Mesothelial cell of epicardium (in vitro differentiated cells): ENCODE measurements at places on chromosomes 1 and 21.

- no peak within 1 kb of the TSS for H3K4me3 ChIP-seq
- H3K36me3 ChIP-seq, result no peaks in the 10 kb centered on the region
- H3K4me1 ChIP-seq, result peaks cover 9% of the 10 kb centered on the region
- no peak for DNase-seq
Measured at GRCh38 chr1:110519125-110519810, at the start of gene KCNA10. TSS of gene KCNA10 (minus strand) at chr1:110519175. CDS start at chr1:110518787, 388 bp downstream.

- H3K27me3 ChIP-seq, result peaks cover 60% of the 10 kb centered on the region
- no peaks in the 10 kb centered on the region for H3K4me1 ChIP-seq
- no peak overlapping the region for H3K27ac ChIP-seq
- H3K36me3 ChIP-seq, result no peaks in the 10 kb centered on the region
Measured at GRCh38 chr1:36715797-36716196, 233.1 kb upstream of the CSF3R start.

- no peaks in the 10 kb centered on the region for H3K36me3 ChIP-seq
- no peak overlapping the region for H3K27ac ChIP-seq
- peaks cover 41% of the 10 kb centered on the region for H3K27me3 ChIP-seq
Measured at GRCh38 chr1:165189011-165189410, 167.5 kb downstream of the LMX1A start.

DNA sequence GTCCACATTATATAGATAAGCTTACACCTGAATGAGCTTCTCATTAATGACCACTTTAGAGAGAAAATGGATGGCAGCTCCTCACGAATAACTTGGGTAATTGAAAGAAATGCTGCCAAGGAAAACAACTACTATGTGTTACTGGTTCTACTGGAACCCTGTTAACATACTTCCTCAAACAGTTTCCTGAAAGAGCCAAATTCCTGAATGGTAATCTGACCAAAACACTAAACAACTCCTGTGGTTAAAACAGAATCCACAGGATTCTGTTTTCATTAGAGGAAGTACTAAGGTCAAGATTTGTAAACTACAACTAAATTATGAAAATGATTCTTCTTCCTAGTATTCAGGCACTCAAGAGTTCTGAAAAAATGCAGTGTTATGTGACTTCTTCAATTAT lies 107.2 kb downstream of the DNM3 start:
- H3K36me3 ChIP-seq, result no peaks in the 10 kb centered on the region
- H3K4me3 ChIP-seq, result no peak overlapping the region
- H3K27me3 ChIP-seq, result no peaks in the 10 kb centered on the region

DNA sequence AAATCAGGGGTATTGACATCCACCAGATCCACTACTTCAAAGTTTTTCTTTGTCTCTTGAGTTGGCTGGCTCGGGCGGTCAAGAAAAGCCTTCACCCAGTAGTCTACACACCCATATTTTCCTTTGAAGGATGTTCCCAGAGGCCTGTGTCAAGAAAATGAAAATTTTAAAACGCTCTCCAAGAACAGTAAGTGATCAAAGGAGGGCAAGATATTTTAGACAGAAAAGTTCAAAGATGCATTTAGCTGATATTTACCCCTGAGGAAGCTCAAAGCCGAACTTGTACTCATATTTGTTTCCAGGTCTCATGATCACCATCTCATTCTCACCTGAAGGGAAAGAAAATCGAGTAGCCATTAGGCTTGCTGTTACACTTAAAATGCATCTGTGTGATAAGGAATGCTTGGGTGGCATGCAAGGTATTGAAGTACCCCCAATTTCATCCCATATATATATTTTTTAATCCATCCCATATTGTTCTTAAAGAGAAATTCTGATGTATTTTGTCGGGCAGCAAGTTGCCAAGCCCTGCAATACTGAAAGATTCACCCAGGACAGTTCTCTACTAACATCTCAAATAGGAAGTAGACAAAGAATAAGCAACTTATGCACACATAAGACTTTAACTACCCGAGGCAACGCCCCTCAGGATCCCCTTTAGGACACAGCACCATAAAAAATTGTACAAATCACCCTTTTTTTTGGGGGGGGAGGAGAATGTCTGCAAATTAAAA lies 1.1 kb downstream of the TXNIP start:
- peak overlapping the region; percentile 99 for H3K4me3 ChIP-seq
- H3K27me3 ChIP-seq, result no peaks in the 10 kb centered on the region
- peaks cover 52% of the 10 kb centered on the region for H3K4me1 ChIP-seq
- peaks cover 33% of the 10 kb centered on the region for H3K36me3 ChIP-seq
- no peak for DNase-seq
- H3K27ac ChIP-seq, result peak overlapping the region; percentile 98

- H3K27ac ChIP-seq, result no peak overlapping the region
- H3K27me3 ChIP-seq, result no peaks in the 10 kb centered on the region
- no peak overlapping the region for H3K4me3 ChIP-seq
- DNase-seq, result no peak
Measured at GRCh38 chr1:243977094-243977493, 74.0 kb upstream of the ZBTB18 start.

DNA sequence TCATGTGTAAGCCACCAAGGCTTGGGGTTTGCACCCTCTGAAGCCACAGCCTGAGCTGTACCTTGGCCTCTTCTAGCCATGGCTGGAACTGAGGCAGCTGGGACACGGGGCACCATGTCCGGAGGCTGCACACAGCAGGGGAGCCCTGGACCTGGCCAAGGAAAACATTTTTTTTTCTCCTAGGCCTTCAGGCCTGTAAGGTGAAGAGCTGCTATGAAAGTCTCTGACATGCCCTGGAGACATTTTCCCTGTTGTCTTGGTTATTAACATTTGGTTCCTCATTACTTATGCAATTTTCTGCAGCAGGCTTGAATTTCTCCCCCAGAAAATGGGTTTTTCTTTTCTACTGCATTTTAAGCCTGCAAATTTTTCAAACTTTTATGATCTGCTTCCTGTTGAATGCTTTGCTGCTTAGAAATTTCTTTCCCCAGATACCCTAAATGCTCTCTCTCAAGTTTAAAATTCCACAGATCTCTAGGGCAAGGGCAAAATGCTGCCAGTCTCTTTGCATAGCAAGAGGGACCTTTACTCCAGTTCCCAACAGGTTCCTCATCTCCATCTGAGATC lies 295.8 kb downstream of the LTN1 start:
- peaks cover 2% of the 10 kb centered on the region for H3K36me3 ChIP-seq
- H3K27me3 ChIP-seq, result no peaks in the 10 kb centered on the region
- H3K4me3 ChIP-seq, result no peak overlapping the region
- DNase-seq, result no peak

DNA sequence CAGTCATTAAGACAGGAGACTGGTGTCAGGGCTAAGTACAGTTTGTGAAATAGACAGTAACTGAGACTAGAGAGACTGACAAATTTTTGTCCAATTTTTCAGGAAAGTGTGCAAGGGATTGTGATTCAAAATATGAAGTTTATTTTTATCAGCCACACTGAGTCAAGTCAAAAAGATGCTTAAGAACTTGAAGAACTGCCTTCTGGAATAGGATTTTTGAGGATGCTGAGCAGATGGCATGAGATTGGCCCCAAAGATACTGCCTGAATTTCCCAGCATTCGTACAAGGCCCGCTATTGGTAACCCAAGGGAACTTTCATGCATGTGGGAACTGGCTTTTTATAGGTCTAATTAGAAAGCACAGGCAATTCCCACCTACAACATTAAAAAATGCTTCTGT lies 610.0 kb downstream of the LMO4 start:
- no peak overlapping the region for H3K27ac ChIP-seq
- DNase-seq, result no peak
- H3K36me3 ChIP-seq, result no peaks in the 10 kb centered on the region

GRCh38 chr1:189654906-189655305 lies 822.8 kb downstream of the BRINP3 start:
- peaks cover 6% of the 10 kb centered on the region for H3K4me1 ChIP-seq
- peaks cover 15% of the 10 kb centered on the region for H3K27me3 ChIP-seq
- no peak overlapping the region for H3K4me3 ChIP-seq
- DNase-seq, result no peak

DNA sequence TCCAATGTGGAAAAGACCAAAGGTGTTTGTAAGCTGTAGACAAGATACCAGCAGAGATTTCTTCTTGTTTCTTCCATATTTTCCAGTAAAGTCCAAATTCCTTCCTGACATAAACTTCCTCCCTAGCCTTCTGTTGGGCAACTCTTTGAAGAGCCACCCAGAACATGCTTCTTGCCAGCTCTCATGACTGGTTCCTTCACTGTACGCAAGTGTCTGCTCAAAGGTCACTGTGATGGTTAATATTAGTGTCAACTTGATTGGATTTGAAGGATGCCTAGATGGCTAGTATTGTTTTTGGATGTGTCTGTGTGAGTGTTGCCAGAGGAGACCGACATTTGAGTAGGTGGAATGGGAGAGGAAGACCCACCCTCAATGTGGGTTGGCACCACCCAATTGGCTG lies 416.6 kb upstream of the RUNX1 start:
- H3K27me3 ChIP-seq, result no peaks in the 10 kb centered on the region
- no peak overlapping the region for H3K4me3 ChIP-seq
- H3K27ac ChIP-seq, result no peak overlapping the region
- DNase-seq, result no peak

DNA sequence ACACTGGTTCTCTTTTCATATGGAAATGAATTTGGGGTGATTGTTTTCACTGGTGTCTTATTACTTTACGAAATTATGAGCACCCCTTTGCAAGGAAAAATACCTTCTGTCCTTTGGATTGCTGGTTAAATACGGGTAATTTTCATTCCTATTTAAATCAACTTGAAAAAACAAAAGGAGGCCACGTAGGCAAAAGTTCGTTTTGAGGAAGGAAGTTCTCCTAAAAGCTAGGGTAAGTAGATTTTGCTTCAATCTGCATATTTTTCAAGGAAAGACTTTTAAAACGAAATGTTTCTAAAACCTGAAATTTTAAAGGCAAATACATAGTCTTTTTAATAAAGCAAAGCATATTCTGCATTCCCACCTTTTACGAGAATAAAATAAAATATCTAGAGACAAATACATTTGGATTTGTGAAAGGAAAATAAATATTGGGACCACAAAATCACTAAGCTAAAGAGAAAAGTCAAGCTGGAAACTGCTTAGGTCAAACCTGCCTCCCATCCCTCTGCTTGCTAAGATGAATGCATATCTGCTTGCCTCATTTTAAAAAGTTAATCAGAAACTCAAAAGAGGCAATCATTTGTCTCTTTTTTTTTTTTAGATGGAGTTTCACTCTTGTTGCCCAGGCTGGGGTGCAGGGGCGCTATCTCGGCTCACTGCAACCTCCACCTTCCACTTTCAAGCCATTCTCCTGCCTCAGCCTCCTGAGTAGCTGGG lies 70.9 kb upstream of the ETS2 start:
- DNase-seq, result no peak
- no peaks in the 10 kb centered on the region for H3K36me3 ChIP-seq
- peaks cover 12% of the 10 kb centered on the region for H3K4me1 ChIP-seq
- peak overlapping the region; percentile 72 for H3K4me3 ChIP-seq
- H3K27me3 ChIP-seq, result peaks cover 12% of the 10 kb centered on the region
- H3K27ac ChIP-seq, result no peak overlapping the region

DNA sequence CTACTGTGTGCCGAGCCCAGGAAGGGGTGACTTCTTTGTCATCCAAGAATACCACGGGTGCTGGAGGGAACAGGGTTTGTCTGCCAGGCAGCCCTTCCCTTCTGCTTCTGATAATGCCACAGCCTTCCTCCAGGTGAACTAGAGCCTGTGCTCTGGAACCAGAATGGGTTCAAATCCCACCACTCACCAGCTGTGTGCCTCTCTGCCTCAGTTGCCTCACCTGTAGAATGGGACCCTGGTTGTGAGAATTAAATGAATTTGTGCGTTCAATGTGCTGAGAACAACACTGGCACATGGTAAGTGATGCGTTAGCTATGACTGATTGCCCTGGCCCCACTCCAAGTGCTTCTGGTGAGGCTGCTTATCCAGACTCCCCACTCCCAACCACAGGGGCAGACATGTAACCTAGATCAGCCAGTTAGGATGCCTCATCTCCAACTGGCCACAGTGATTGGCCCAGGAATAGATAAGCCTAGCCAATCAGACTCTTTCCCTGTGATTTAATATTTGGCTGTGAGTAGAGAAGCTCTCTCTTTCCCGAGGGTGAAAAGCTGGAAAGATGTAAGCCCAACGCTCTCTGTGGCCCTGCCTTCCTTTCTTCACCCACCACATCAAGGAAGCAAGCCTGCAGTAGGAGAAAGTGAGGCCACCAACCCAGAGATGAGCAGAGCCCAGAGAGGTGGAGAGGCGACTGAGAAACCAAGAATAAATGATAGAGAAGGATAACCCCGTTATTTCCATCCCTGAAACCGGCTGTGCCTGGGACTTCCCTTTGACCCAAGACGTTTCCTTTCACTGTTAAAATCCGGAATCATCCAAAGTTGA lies 20.8 kb upstream of the LAPTM5 start:
- no peak overlapping the region for H3K4me3 ChIP-seq
- H3K27me3 ChIP-seq, result peaks cover 4% of the 10 kb centered on the region
- H3K4me1 ChIP-seq, result peaks cover 8% of the 10 kb centered on the region
- no peak overlapping the region for H3K27ac ChIP-seq

DNA sequence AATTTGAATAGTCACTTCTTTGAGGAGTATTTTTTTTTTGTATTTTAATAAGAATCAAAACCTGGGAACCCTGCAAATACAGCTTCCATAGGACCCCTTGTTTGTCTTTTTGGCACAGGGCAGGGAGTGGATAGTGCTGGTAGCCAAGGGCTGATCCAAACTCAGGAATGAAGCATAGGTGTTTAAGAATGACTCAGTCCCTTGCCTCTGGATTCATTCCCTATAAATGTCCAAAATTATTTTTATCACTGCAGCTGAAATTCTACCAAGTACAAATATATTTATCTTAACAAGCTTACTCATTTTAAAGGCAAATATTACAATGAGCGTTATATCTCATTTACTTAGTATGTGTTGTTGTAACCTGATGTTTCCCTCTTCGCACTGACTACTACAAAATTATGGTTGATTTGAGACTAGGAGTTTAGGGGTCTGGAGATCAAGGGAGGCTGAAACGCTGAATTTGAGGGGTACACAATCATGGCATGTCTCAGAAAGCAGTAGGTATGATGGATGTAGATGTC lies 278.6 kb upstream of the LYPLAL1 start:
- H3K27me3 ChIP-seq, result peaks cover 3% of the 10 kb centered on the region
- H3K27ac ChIP-seq, result no peak overlapping the region
- no peak for DNase-seq

DNA sequence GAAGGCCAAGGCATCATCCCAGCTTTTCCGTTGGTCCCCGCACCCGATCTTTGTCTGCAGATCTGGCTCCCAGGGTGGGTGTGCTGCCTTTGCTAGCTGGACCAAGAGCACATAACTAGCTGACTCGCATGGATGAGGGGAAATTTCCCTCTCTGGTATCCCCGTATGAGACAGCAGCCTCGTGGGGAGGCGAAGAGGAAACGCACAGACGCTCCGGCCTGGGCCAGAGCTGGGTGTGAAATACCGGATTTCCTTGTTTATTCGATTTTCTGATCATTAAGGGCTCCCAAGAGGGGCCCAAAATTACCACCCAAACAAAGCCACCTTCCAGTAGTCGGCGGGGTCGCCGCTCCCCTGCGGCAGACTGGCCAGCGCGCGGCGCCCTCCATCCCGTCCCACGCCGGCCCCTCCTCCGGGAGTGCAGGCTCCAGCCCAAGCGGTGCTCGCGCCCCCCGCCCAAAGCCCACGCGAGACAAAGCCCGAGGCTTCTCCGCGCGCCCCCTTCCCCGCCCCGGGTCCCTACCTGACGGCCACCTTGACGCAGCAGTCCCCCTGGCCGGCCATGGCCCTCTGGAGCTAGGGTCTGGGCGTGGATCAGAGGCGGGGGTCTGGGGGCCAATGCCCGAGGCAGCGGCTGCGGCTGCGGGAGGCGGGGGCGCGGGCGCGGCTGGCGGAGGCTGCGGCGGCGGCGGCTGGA lies 546 bp downstream of the KIF21B start:
- H3K4me3 ChIP-seq, result peak overlapping the region; percentile 70
- H3K27me3 ChIP-seq, result peaks cover 32% of the 10 kb centered on the region
- H3K36me3 ChIP-seq, result no peaks in the 10 kb centered on the region

- no peaks in the 10 kb centered on the region for H3K27me3 ChIP-seq
- no peak overlapping the region for H3K4me3 ChIP-seq
- no peaks in the 10 kb centered on the region for H3K36me3 ChIP-seq
- no peak overlapping the region for H3K27ac ChIP-seq
- no peaks in the 10 kb centered on the region for H3K4me1 ChIP-seq
Measured at GRCh38 chr1:71780681-71781080, 501.7 kb downstream of the NEGR1 start.
